ENCODE measurements at places on chromosomes 4 and X.

GRCh38 chr4:183588169-183588675, 70.8 kb downstream of the RWDD4 start:
- no peak for DNase-seq

GRCh38 chr4:183205193-183205592, 106.1 kb downstream of the WWC2 start:
- no peak for DNase-seq

GRCh38 chr4:135354876-135355275, 1153.3 kb upstream of the PABPC4L start:
- DNase-seq, result no peak

DNA sequence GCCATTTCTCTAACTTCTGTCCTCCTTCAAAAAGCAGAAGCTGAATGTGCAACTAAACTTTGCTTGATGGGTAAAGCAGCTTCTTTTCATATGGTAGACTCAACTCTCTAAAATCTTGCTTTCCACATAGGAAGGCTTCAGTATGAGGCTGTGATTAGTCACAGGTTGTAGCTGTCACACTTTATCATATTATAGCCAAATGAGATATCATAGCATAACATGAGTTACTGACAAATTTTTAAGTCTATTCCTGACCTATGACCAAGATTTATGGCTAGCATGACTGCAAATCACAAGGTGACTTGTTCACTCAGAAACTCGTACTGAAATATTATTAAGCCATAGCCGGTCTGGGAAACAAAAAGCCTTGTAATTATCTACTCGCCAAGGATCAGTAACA, 998.6 kb downstream of the RPA4 start:
- DNase-seq, result no peak

- DNase-seq, result no peak
Observed at GRCh38 chr4:151862766-151863165, 102.0 kb upstream of the GATB start.

GRCh38 chrX:41981481-41982013, 58.2 kb upstream of the CASK start:
- no peak for DNase-seq

- DNase-seq, result no peak
Observed at GRCh38 chrX:1027133-1027532, 185.3 kb downstream of the CRLF2 start.

GRCh38 chr4:99857307-99857706, 36.9 kb downstream of the LAMTOR3 start:
- no peak for DNase-seq

DNA sequence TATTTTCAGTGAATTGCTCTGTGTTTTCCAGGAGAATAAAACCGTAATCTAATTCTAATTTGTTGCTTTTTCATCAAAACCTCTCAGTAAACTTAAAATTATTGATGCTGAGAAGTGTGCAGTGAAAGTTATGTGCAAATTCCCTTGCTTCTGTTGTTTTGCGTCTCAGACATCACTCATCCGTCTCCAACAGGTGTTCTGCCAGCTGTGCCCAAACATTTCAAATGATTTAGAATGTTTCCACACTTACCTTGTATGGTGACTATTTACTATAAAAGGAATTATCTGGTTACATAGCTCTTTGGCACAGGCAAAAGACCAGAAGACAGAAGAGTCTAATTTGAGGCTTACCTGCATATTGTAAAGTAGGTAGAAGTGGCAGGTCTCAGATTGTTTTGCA, 184.0 kb downstream of the BMPR1B start:
- DNase-seq, result no peak

GRCh38 chr4:123843137-123843536, 446.5 kb downstream of the SPRY1 start:
- no peak for DNase-seq

GRCh38 chrX:123219916-123220315, 35.8 kb downstream of the GRIA3 start:
- no peak for DNase-seq

DNA sequence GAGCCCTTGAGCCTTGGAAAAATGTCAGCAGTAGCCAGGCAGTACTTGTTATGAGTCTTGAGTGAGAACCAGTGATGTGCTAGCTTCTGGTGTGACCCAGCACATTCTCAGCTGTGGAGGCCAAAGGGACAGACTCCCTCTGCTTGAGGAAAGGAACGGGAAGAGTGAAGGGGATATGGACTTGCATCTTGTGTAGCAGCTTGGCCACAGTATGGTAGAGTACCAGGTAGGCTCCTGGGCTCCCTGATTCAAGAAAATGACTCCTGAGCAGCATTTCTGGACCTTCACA, 1601.9 kb upstream of the ADGRL3 start:
- DNase-seq, result no peak

GRCh38 chrX:110450050-110450449, 91.4 kb downstream of the RTL9 start:
- DNase-seq, result peak; percentile 44

DNA sequence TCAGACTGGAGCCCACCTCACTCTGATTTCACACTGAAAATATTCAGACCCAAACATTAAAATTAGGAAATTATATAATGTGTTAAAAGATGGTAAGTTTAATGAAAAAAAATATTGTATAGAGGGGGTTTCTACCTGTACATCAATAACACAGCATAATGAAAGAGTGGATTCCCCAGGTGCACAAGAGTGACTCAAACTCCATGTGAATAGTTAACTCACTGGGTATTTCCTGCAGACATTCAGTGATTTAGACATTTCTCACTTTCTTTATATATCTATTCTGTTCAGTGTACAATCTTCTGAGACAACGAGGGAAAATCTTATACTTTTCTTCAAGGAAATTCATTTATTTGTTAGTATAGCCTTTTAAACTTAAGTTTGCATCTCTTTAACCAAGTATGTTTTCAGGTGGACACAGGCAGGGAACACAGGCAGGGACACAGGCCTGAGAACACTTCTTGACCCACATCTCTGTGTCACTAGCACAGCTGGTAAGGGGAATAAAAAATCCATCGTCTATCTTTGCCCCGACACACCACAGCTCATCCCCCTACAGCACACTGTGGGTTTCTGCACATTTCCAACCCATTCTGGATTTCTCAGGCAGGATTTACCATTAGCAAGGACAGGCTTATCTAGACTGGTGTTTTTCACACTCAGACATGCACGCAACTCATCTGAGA, 525.5 kb upstream of the BOD1L1 start:
- DNase-seq, result no peak

DNA sequence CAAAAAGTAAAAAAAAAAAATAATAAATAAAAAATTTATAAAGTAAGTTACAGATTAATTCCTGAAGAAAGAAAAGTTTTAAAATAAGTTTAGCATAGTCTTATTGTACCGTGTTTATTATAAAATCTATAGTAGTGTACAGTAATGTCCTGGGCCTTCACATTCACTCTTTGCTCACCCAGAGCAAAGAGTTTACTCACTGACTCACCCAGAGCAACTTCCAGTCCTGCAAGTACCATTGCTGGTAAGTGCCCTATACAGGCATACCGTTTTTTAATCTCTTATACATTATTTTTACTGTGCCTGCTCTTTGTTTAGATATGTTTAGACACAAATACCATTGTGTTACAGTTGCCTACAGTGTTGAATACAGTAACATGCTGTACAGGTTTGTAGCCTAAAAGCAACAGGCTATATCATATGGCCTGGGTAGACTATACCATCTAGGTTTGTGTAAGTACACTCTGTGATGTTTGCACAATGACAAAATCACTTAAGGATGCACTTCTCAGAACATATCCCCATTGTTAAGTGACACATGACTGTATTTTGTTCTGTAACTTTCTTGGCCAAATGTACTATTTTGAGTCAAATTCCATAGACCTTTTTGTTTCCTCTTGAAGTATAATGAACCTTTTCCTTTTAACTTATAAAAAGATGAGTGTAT, 199.0 kb upstream of the NUDT6 start:
- DNase-seq, result no peak

GRCh38 chr4:15706646-15707362, 3.9 kb downstream of the BST1 start:
- no peak for DNase-seq

DNA sequence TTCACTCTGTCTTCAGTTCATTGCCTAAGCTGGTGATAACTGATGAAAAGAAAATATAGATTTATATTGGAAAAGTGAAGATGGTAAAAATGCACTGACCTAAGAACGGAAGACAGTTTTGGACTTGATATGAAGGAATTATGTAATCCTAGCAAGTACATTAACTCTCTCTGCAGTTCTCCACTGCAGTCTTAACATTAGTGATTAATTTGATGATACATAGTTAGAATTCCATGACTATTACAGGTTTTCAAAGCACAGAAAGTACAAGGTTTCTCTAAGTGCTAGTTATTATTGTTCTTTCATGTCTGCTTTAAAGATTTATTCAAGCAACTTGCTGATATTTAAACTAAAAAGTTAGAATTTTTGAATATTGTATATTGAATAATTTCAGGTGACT, 1591.7 kb upstream of the ADGRL3 start:
- no peak for DNase-seq

- DNase-seq, result no peak
Observed at GRCh38 chr4:71692198-71692597, 91.7 kb downstream of the GC start.

DNA sequence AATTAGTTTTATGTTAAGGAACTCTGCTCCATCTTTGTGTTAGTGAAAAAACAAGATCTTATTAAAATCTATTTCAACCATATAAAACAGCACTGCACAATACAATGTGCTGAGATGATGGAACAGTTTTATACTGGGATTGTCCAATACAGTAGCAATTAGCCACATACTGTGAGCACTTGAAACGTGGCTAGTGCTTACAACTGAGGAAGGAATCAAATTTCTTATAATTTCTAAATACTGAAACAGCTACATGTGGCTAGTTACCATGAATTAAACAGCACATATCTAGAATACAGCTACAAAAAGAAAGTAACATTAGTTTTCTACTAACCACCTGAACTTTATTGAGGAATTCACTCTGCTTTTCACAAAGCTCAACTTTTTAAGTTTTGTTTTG, 14.7 kb downstream of the NFXL1 start:
- DNase-seq, result no peak

DNA sequence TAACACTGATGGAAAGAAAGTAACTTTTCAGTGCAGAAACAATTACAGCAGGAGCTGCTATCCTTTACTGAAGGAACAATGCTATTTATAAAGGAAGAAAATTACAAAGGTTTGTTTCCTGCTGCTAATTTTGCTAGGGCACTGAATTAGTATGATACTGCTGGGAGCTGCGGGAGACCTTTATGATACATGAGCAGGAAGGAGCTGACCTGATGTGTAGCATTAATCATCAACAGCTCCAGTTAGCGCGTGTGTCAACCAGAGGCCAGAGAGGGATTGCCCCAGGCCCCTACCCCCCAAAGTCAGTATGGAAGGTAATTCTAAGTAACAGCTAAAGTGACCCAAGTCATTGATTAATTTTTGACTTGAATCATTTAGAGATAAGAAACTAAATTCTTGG, 728.9 kb downstream of the PCDH18 start:
- DNase-seq, result no peak

DNA sequence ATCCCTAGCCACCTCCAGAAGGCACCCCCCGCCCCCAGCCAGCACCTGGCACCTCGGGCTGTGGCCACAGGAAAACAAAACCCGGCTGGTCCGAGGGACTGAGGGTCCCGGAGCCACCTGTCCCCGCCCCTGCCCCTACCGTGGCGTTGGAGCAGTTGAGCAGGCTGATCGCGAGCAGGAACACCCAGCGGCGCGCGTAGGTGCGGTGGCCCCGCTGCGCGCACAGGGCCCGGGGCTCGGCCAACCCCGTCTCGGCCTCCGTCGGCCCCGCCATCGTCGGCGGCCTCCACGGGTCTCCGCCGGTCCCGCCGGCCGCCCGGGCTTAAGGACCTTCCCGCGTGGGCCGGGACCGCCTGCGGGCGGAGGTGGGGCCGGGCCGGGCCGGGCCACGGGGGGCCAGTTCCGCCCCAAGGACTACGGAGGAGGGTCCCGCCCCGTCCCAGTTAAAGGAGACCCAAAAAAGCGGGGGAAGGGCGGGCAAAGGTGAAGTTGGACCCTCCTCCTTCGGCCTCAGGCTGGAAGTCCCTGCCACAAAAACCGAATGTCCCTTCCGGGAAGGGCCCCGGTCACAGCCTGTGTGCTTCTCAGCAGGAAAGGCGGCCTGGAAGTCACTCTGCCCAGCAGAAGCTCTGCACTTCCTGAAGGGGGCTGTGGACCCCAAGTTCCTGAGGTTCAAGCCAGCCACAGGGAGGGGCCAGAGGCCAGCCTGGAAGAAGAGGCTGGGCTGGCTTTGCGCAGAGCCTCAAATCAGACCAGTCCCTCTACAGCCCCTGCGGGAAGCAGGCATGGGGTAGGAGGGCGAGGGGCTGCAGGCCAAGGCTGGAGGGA, at the start of gene SLC49A3:
Gene SLC49A3, minus strand, starts transcription at position 298 of the 828 bp plus-strand sequence. Its CDS starts 24 bp downstream, at position 274.
- no peak for DNase-seq

DNA sequence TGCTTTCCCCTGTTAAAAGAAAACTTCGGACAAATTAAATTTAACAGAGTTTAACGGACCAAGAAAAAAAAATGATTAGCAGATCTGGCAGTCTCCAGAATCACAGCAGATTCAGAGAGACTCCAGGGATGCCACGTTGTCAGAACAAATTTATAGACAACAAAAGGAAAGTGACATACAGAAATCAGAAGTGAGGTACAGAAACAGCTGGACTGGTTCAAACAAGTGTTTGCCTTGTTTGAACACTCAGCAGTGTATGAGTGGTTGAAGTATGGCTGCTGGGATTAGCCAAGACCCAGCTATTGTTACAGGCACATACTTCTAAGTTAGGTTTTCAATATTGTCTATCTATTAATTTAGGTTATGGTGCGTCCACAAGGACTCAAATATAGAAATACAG, 19.1 kb downstream of the PIR start:
- no peak for DNase-seq

GRCh38 chr4:4327652-4328121, 37.6 kb downstream of the ZBTB49 start:
- no peak for DNase-seq

- DNase-seq, result no peak
Observed at GRCh38 chr4:6343939-6344408, 74.3 kb downstream of the WFS1 start.

Measured in stimulated activated CD4-positive, alpha-beta T cell treated with anti-CD3 and anti-CD28 coated beads, TNF-alpha, amount 100 ng/mL, for 24 hours (primary cell).